Activated T-helper 1 cell treated with anti-CD3 and anti-CD28 coated beads, Interleukin-12 subunit alpha, Interleukin-12 subunit beta, Interleukin-2, Interleukin-4 antibody, amounts not matched to agents 30 ng/mL and 10 ng/mL and 1 ng/mL, durations not matched to agents 14 hours and 24 hours and 36 hours (primary cell): ENCODE measurements at places on chromosomes 2 and 18.

- DNase-seq: no peak
Measured at GRCh38 chr2:9002313-9002636, 1.2 kb downstream of the MBOAT2 start.

DNA sequence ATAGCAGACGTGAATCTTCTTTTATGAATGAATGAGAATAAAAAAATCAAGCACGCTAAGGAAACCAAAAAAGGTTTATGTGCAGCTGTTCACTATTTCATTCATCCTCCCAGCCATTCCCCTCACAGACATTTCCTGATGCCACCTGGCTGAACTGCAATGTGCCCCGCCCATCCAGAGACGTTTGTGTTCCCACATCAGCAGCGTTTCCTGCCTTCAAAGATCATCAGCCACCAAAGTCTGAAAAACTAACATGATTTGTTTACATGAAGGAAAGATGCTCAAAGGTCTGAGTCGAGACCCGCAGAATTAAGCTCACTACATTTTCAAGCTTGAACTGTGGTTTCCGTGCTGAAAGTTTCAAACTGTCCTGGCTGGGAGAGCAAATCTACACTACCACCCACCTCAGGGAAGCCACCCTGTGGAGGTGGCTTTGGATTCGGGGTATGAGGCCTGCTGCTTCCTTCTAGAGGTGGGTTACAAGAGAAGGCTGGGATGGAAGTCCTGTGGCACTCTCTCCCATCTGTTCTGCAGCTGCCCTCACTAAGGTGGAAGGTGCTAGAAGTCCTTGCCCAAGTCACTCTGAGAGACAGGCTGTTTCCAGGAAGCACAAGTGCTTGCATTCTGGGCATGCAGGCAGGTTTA lies 201.3 kb upstream of the OSR1 start:
- no peak for DNase-seq

DNA sequence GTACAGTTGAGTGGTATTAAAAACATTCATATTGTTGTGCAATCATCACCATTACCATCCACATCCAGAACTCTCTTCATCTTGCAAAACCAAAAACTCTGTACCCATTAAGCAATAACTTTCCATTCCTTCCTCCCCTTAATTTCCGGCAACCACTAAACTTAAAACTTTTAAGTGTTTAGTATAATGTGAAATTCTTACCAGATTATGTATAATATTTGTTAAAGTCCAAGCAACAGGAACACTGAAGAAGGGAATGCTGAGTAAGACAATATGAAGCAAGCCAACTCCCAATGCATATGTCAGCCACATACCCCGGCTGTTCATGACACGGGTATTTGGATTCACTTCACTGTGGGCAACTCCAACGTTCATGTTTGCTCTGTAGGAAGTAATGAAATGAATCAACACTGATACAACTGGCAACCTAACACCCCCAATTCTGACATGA lies 1.9 kb downstream of the ORMDL1 start:
- DNase-seq: no peak

GRCh38 chr2:188199716-188200128 lies 92.0 kb upstream of the GULP1 start:
- no peak for DNase-seq

- no peak for DNase-seq
Measured at GRCh38 chr2:19225931-19226330, 132.5 kb downstream of the OSR1 start.

GRCh38 chr2:69704446-69704845 lies 37.5 kb upstream of the ANXA4 start:
- DNase-seq: no peak

GRCh38 chr2:191023235-191023679 lies 9.3 kb upstream of the STAT1 start:
- peak; percentile 27 for DNase-seq

- DNase-seq: no peak
Measured at GRCh38 chr2:13628122-13628521, 911.4 kb downstream of the TRIB2 start.

DNA sequence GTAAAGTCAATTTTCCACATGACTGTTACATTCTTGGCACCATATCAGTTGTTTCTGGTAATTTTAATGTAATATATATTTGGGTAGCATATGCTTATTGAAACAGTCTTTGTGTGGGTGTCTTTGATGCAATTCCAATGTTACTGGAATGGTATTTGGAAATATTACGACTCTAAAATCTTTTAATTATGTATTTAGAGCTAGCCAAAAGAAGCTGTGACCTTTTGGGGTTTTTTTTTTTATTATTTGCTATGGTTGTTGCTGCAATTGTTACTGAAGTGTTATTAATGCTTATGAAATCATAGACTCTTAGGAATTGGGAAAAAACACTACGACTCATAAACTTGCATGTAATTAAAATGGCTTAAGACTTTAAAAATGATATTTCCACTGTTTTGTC lies 95.9 kb downstream of the AOX1 start:
- DNase-seq: no peak

GRCh38 chr2:210818473-210818872 lies 262.1 kb downstream of the CPS1 start:
- DNase-seq: no peak

DNA sequence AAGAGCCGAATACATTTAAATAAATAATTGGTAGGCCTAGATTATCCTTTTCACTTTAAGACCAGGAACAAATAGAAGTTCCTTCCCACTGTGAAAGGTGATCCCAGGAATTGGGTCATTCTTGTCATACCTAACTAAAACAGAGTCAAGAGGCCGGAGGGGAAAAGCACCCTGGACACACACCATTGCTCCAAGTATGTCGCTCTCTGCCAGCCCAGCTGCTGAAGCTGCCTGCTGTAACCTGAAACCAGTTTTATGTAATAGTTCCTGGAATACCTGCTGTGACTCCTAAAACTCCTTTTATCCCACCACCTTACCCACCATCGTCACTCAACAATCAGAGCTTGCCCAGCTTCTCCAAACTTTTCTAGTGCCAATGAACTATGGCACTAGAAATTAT lies 217.1 kb downstream of the PTPRM start:
- no peak for DNase-seq

GRCh38 chr2:32484937-32485336 lies 128.1 kb downstream of the BIRC6 start:
- no peak for DNase-seq

GRCh38 chr18:54187372-54187771 lies 37.1 kb downstream of the MBD2 start:
- no peak for DNase-seq

- no peak for DNase-seq
Measured at GRCh38 chr2:216761809-216762208, 66.5 kb upstream of the IGFBP5 start.

GRCh38 chr18:69531973-69532372 lies 131.3 kb downstream of the DOK6 start:
- DNase-seq: no peak

DNA sequence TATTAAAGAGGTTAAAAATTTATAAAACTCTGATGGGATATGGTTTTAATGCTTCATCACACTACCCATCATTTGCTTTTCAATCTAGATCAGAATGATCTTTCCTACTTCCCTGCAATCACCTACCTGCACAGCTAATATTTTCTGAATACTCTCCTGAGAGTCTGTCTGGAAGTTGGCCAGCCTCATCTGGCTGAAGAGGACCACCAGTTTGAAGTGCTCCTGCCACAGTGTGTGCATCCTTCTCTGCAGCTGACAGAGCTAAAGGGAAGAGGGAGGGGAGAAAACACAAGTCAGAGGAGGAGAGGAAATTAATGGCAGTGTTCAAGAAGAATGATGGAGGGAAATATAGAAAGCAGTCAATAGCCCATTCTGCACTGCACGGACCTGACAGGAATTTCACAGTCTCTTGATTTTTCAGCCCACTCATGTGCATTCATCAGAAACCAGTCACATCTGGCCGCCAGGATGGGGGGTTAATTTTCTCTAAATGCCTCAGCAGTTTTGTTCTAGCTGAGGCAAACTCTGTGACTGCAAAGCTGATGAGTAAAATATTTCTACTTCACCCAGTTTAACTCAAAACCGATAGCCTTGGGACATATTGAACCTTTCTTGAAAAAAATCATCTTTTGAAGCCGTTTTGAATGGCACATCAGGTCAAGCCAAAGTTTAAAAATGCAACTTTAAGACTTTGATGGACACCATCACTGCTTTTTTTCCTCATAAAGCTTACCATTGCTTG lies 201.8 kb upstream of the KLHL14 start:
- DNase-seq: no peak

DNA sequence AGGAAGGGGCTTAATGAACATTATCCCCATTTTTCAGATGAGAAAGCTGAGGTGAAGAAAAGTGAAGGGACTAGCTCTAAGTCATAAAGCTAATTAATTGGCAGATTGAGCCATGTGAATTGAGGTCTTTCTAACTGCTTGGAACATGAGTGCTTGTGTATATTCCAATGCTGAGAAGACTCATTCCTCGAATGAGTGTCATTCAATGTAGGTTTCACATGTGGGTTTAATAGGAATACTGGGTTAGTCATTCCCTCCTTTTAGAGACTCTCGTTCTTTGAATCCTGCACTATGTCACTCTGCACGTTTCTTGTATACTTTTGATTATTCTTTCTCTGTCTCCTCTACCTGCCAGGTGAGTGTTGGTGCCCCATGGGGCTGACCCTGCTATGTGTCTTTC lies 218.2 kb downstream of the HRH4 start:
- DNase-seq: no peak

DNA sequence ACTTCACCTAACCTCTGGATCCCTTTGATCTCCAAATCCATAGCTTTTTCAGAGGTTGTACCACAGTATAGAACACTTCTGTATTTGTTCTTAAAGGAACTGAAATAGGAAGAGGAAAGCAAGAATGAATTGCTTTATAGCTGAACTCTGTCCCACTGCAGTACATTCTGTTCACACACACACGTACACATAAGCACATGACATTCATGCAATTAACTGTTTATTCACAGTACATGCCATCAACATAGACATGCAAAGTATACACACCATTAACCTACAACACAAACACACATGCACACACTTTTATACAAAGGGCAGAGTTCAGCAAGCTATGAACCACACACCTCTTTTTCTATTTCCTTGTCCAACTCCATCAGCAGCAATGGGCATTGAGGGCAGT lies 43.2 kb downstream of the MRPL33 start:
- no peak for DNase-seq

DNA sequence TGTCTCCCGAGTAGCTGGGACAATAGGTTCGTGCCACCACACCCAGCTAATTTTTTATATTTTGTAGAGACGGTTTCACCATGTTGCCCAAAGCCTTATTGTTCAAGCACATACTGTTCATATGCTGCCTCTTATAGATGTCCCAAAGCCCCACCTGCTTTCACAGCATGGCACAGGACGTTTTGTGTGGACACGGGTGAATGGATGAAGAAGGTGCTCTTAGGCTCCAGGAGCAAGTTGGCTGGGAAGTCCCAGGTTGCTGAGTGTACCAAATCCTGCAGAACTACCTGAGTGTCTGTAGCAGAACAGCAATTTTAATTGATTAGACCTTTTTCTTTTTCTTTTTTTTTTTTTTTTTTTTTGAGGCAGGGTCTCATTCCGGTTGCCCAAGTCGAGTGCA lies 10.5 kb upstream of the SAG start:
- no peak for DNase-seq

DNA sequence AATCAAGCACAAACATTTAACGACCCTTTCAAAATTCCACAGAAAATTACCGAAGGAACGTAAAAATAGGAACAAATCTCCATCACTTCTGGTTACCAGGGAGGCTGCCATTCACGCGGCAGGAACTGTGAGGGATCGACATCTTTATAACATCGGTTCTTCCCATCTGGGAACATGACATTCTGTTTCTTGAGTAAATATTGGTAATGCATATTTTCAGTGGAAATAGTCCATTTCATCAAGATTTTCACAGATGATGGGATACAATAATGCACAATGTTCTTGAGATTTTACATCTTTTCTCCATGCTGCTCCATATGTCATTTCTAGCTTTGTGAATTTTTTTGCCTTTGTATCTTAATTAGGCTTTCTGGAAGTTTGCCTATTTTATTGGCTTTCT lies 10.0 kb downstream of the ADD2 start:
- no peak for DNase-seq

- no peak for DNase-seq
Measured at GRCh38 chr2:195863564-195863963, 205.1 kb downstream of the DNAH7 start.

GRCh38 chr2:191994749-191995148 lies 147.9 kb upstream of the CAVIN2 start:
- DNase-seq: no peak

GRCh38 chr2:58109481-58109880 lies 62.9 kb downstream of the VRK2 start:
- DNase-seq: no peak
